ENCODE measurements at places on chromosomes 4 and X. TPM values are rescaled to one million over a fixed set of nuclear protein-coding genes. Genes with fewer than 3 reads are reported as not detected.

Gene RAP2C
- 31.2 TPM for total RNA-seq

Gene TMPRSS11A
- not detected for total RNA-seq

Gene FREM3
- not detected for total RNA-seq

Gene MED14
- 79.5 TPM for total RNA-seq

Gene FAM236A
- total RNA-seq, result not detected

Gene DRD5
- total RNA-seq, result not detected

Gene BRS3
- not detected for total RNA-seq

Gene TBL1X
- total RNA-seq, result 22.3 TPM

Gene GNPDA2
- 12.8 TPM for total RNA-seq

Gene UGT8
- total RNA-seq, result 7.7 TPM

Gene GLA
- total RNA-seq, result 48.0 TPM

Gene TEX13B
- total RNA-seq, result not detected

Gene TEX11
- total RNA-seq, result not detected

Gene HSFX4
- total RNA-seq, result not detected

Gene HMX1
- total RNA-seq, result not detected

Gene CXCL6
- 18.5 TPM for total RNA-seq

Gene CLGN
- 1.1 TPM for total RNA-seq

Gene CLDN24
- not detected for total RNA-seq

Gene PLXNB3
- 5.3 TPM for total RNA-seq

Gene FIP1L1
- 50.9 TPM for total RNA-seq

Gene PCYT1B
- total RNA-seq, result 6.3 TPM

Gene MGARP
- total RNA-seq, result 0.45 TPM

Gene PNCK
- total RNA-seq, result 0.65 TPM

Gene NKX6-1
- not detected for total RNA-seq

Gene RADX
- total RNA-seq, result 3.0 TPM

Gene SHROOM4
- 7.0 TPM for total RNA-seq

Gene TDO2
- 0.24 TPM for total RNA-seq

Gene ANTXR2
- total RNA-seq, result 34.7 TPM

Gene TBC1D19
- total RNA-seq, result 10.5 TPM

Gene CACNA1F
- not detected for total RNA-seq

Gene SHROOM3
- total RNA-seq, result 50.9 TPM

Gene SGCB
- total RNA-seq, result 81.1 TPM

Gene GABRG1
- total RNA-seq, result not detected

Gene C4orf36
- total RNA-seq, result not detected

Gene GPRASP1
- total RNA-seq, result 2.7 TPM

Gene FAM47A
- not detected for total RNA-seq

Gene ASB9
- 0.27 TPM for total RNA-seq

Gene USP26
- total RNA-seq, result not detected

Gene ANXA10
- total RNA-seq, result not detected

Gene FGF2
- total RNA-seq, result 38.4 TPM

Gene BEND2
- not detected for total RNA-seq

Gene WWC2
- 62.6 TPM for total RNA-seq

Gene SLIT2
- total RNA-seq, result 11.2 TPM
